Psoas muscle (tissue), 8 donors: ENCODE measurements at places on chromosomes 1 and 21.

GRCh38 chr1:3419415-3420204 lies 34.9 kb upstream of the ARHGEF16 start:
- H3K27me3 ChIP-seq: peaks cover 22% of the 10 kb centered on the region
- H3K4me1 ChIP-seq: no peaks in the 10 kb centered on the region
- no peak for DNase-seq
- H3K36me3 ChIP-seq: no peaks in the 10 kb centered on the region
- H3K4me3 ChIP-seq: no peak overlapping the region
- H3K27ac ChIP-seq: no peak overlapping the region

DNA sequence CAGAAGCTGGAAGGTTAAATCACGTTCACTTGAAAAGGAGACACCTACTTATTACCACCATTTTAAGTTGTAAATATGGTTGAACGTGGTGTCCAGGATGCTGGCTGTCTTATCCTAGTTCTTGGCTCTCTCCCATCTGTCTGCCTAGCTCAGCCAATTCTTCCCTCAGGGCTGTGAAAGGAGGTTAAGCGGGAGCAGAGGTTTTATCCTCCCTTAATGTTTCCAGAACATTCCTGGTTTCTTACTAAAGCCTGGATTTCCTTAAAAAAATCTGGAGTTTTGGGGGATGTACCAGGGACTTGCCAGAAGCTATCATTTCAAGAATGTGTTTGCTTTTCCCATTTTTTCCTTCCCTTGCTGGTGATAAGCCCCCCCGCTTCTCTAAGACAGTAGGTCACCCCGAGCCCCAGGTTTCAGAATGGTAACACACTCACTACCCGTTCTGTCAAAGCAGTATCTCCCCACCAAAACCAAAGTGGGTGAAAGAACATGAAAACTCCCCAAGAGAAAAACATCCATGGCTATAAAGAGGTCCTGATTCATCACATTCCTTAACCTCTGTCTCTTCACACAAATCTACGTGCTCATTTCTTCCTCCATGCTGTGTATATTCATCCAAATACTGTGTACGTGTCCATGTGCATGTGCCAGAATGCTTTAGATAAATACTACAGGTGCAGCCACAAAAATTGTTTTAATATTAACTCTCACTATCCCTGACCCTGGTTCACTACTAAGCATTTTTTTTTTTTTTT lies 114.7 kb downstream of the MAP3K21 start:
- H3K4me3 ChIP-seq: no peak overlapping the region
- DNase-seq: no peak
- H3K36me3 ChIP-seq: no peaks in the 10 kb centered on the region
- H3K27me3 ChIP-seq: no peaks in the 10 kb centered on the region
- H3K4me1 ChIP-seq: no peaks in the 10 kb centered on the region

DNA sequence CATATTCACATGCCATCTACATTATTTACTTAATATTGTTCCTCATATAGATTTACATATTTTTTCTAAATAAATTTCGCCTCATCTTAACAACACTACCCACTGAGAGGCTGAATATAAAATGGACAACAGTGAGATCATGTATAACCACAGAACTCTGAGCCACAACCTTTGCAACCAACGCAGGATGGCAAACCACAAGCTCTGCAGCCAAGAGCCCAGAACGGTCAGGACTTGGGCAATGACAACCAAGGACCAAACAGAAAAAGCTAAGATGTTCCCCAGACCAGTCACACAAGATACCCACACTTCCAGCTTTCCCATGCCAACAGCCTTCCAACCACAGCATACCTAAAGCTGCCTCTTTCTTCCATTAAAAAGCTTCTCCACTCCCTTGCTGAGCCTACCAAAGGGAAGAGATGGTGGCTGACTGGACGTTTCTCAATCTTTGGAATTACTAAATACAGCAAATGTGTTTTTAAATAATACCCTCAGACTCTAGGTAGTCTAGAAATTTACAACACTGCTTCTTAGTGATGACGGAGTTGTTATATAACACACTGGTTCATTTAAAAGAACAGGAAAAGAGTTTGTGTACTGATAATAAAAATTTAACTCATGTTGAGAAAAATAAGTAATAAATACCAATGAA lies 117.9 kb downstream of the AKT3 start:
- no peaks in the 10 kb centered on the region for H3K27me3 ChIP-seq
- H3K4me1 ChIP-seq: peaks cover 9% of the 10 kb centered on the region
- no peak overlapping the region for H3K27ac ChIP-seq
- H3K4me3 ChIP-seq: no peak overlapping the region
- H3K36me3 ChIP-seq: no peaks in the 10 kb centered on the region

DNA sequence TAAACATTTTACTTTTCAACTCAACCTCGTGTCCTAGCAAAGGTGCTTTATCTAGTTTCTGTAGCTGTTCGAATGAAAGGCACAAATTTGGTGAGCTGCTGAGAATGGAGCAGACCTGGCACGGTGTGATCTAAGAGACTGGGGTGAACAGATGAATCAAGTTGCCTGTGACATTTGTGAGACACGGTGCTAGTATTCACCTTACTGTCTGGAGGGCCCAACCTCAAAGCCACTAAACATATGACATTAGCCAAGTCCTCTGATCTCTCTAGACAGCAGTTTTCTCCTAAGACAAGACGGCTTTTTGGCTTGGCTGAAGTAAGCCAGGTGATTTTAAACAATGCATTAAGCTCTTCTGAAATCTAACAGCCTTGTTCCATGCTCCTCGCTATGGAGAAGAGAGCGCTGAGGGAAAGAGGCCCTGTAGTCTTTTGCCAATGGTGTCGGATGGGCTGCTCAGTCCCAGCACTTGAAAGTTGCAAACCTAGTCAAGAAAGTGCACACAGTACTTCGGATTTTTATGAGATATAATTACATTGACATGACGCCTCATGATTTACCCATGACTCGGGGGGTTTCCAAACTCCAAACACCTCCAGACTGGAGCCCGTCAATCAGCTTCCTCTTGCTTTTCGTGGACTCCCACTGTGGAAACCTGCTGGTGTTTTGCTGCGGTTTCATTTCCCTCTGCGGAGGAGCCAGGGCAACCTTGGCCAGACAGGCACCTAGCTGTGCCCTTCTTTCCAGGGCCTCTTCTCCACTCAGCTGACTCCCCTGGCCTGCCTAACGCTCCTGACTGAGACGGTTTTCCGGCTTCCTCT lies 794 bp upstream of the TOR3A start:
- no peaks in the 10 kb centered on the region for H3K36me3 ChIP-seq
- no peak for DNase-seq
- no peaks in the 10 kb centered on the region for H3K27me3 ChIP-seq
- H3K27ac ChIP-seq: peak overlapping the region; percentile 97
- peak overlapping the region; percentile 93 for H3K4me3 ChIP-seq
- H3K4me1 ChIP-seq: peaks cover 20% of the 10 kb centered on the region

GRCh38 chr1:99613716-99614115 lies 32.2 kb upstream of the PALMD start:
- no peak for DNase-seq
- no peak overlapping the region for H3K27ac ChIP-seq
- H3K4me1 ChIP-seq: no peaks in the 10 kb centered on the region
- no peaks in the 10 kb centered on the region for H3K36me3 ChIP-seq
- H3K27me3 ChIP-seq: no peaks in the 10 kb centered on the region
- H3K4me3 ChIP-seq: no peak overlapping the region

DNA sequence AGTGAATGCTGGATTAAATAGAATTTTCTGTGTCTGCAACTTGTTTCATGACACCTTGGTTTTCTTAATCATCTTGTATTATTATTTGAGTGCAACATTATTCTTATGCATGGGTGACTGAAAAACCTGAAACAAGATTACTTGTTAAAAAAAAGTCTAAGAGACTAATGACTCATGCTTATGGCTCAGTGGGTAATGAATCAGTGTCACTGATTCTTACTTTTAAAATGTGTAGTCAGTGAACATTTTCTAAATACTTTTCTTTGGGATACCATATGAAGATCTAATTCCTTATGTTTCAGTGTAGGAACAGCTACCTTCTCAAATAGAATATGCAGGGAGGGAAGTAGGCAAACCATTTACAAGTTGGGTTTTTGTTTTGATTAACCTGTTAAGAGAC lies 65.5 kb downstream of the PRKAA2 start:
- H3K36me3 ChIP-seq: peaks cover 32% of the 10 kb centered on the region
- no peak overlapping the region for H3K27ac ChIP-seq
- DNase-seq: no peak
- peaks cover 4% of the 10 kb centered on the region for H3K4me1 ChIP-seq

- no peak overlapping the region for H3K4me3 ChIP-seq
- H3K36me3 ChIP-seq: no peaks in the 10 kb centered on the region
- DNase-seq: no peak
- no peaks in the 10 kb centered on the region for H3K4me1 ChIP-seq
- no peak overlapping the region for H3K27ac ChIP-seq
Observed at GRCh38 chr1:229249854-229250644, 20.9 kb upstream of the RAB4A start.

DNA sequence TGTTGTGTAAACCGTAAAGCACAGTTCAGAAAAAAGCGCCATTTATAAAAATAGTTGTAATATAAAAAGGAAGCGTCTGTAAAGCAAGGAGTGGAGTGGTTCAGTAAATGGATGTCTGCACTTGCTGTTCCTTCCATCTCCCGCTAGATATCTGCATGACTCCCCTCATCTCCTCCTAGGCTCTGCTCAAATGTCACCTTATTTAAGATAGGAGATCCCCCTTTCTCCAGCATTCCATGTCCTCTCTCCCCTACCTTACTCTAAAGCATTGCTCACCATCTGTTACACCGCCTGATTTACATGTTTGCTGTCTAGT lies 745 bp downstream of the MUL1 start:
- H3K4me3 ChIP-seq: peak overlapping the region; percentile 79
- H3K4me1 ChIP-seq: peaks cover 35% of the 10 kb centered on the region
- no peaks in the 10 kb centered on the region for H3K27me3 ChIP-seq
- H3K27ac ChIP-seq: peak overlapping the region; percentile 91
- no peak for DNase-seq

DNA sequence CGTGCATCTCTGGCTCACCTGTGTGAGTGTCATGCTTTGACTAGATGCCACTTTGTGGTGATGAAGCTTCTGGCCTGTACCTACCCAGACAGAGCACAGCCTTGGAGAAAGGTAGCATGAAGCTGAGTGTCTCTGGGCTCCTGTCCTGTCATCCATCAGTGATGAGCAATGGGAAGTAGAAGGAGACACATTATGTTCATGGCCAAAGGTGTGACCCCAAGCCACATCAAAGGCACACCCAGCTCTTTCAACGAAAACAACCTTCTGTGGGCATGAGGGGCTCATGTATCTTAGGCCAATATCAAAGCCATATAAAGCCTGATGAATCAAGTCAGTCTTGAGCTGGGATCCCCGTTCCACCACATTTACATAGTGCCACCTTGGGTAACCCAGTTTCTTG lies 1.0 kb upstream of the CLIC6 start:
- no peak for DNase-seq
- H3K4me3 ChIP-seq: no peak overlapping the region
- no peaks in the 10 kb centered on the region for H3K36me3 ChIP-seq
- H3K27ac ChIP-seq: no peak overlapping the region

GRCh38 chr1:200866521-200866920 lies 6.3 kb upstream of the GPR25 start:
- no peaks in the 10 kb centered on the region for H3K36me3 ChIP-seq
- DNase-seq: no peak
- peaks cover 3% of the 10 kb centered on the region for H3K27me3 ChIP-seq
- no peak overlapping the region for H3K4me3 ChIP-seq

DNA sequence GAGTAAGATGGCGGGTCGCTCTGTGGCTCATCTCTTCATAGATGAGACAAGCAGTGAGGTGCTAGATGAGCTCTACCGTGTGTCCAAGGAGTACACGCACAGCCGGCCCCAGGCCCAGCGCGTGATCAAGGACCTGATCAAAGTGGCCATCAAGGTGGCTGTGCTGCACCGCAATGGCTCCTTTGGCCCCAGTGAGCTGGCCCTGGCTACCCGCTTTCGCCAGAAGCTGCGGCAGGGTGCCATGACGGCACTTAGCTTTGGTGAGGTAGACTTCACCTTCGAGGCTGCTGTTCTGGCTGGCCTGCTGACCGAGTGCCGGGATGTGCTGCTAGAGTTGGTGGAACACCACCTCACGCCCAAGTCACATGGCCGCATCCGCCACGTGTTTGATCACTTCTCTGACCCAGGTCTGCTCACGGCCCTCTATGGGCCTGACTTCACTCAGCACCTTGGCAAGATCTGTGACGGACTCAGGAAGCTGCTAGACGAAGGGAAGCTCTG lies 2.4 kb downstream of the TNFAIP8L2 start:
- no peak for DNase-seq
- H3K27ac ChIP-seq: peak overlapping the region; percentile 32
- H3K4me1 ChIP-seq: no peaks in the 10 kb centered on the region
- no peak overlapping the region for H3K4me3 ChIP-seq
- H3K27me3 ChIP-seq: no peaks in the 10 kb centered on the region

GRCh38 chr1:227134686-227135314 lies 183.5 kb downstream of the CDC42BPA start:
- no peaks in the 10 kb centered on the region for H3K27me3 ChIP-seq
- H3K27ac ChIP-seq: no peak overlapping the region
- H3K4me1 ChIP-seq: no peaks in the 10 kb centered on the region

GRCh38 chr1:152941037-152941711 lies 5.8 kb upstream of the SPRR5 start:
- H3K27ac ChIP-seq: no peak overlapping the region
- no peaks in the 10 kb centered on the region for H3K4me1 ChIP-seq
- H3K36me3 ChIP-seq: no peaks in the 10 kb centered on the region
- no peaks in the 10 kb centered on the region for H3K27me3 ChIP-seq
- H3K4me3 ChIP-seq: no peak overlapping the region

DNA sequence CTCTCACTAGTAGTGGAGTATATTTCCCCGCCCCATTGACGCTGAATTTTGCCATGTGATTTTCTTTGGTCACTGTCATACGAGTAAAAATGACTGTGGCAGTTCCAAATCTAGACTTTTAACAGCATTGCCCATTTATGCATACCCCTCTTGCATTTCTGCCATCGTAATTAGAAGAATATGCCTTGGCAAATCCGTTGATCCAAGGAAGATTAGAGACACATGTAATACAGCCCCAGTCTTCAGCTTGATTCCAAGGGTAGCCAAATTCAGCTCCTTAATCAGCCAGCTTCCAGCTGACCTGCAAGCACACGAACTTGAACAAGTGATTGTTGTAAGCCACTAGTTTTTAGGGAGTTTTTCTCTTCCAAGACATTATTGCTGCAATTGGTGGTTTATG lies 290.3 kb upstream of the ADAMTS5 start:
- no peak for DNase-seq
- no peaks in the 10 kb centered on the region for H3K4me1 ChIP-seq
- H3K27ac ChIP-seq: no peak overlapping the region
- H3K4me3 ChIP-seq: no peak overlapping the region
- H3K27me3 ChIP-seq: no peaks in the 10 kb centered on the region

- no peak for DNase-seq
- H3K4me1 ChIP-seq: peaks cover 54% of the 10 kb centered on the region
- no peaks in the 10 kb centered on the region for H3K36me3 ChIP-seq
- no peak overlapping the region for H3K4me3 ChIP-seq
- H3K27me3 ChIP-seq: no peaks in the 10 kb centered on the region
Observed at GRCh38 chr1:24100945-24101737, 10.8 kb downstream of the MYOM3 start.

- H3K36me3 ChIP-seq: no peaks in the 10 kb centered on the region
- no peak overlapping the region for H3K4me3 ChIP-seq
- peaks cover under 1% of the 10 kb centered on the region for H3K27me3 ChIP-seq
- H3K27ac ChIP-seq: no peak overlapping the region
- DNase-seq: no peak
Observed at GRCh38 chr1:202029171-202029665, 18.8 kb downstream of the ELF3 start.

- no peak for DNase-seq
- H3K4me3 ChIP-seq: no peak overlapping the region
- H3K27ac ChIP-seq: no peak overlapping the region
- peaks cover 38% of the 10 kb centered on the region for H3K4me1 ChIP-seq
- no peaks in the 10 kb centered on the region for H3K27me3 ChIP-seq
Observed at GRCh38 chr1:91798241-91798648, 87.7 kb downstream of the TGFBR3 start.

GRCh38 chr1:208888376-208888775 lies 644.2 kb upstream of the PLXNA2 start:
- H3K4me3 ChIP-seq: no peak overlapping the region
- no peaks in the 10 kb centered on the region for H3K4me1 ChIP-seq
- H3K27ac ChIP-seq: no peak overlapping the region
- no peak for DNase-seq
